Suppressor macrophage treated with lipopolysaccharide for 1 hour (primary cell): ENCODE measurements at places on chromosomes 7 and 10.

DNA sequence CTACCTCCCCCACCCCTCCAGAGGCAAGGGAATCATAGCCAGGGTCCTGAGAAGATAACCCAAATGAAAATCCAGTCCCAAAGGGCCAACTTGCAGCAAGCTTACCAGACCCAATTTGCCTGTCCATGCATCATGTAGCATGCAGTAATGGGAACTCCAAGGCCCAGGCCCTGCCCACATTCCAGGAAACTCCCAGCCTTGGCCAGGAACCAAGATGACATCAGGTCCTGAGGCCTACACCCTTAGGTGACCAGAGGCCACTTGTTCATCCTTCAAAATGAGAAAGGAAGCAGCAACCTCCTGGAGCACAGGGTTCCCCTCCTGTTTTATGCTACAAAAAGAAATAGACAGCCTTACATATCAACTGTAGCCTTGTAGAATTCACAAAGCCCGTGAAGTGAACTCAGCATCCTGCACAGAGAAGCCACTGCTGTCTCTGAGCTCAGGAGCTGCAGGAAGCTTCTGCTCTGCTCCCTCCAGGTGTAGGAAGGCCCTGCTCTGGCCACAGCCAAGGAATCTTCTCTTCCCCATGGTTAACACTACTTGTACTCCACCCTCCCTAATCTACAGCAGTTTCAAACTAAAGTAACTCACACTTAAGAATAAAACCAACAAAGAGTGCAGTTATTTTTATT, 30.3 kb upstream of the GRB10 start:
- peak; percentile 86 for DNase-seq

DNA sequence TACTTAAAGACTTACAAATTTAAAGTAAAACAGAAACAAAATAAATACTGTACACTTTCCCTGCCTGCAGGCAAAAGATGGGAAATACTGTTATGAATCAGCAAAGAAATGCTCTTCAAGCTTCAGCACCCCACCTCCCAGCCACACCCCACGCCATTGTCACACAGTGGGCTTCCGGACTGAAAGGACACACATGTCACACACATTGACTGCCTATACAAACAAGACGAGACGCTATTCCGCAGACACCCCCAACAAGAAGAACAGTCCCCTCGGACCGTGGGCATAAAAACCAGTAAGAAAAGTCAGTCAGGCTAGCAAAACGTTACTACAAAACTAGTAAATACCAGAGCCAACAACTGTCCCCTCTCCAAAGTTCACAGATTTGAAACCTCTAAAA, 22.2 kb upstream of the PARP12 start:
- DNase-seq: no peak

- no peak for DNase-seq
Measured at GRCh38 chr7:35004531-35005095, 32.7 kb downstream of the DPY19L1 start.

- DNase-seq: no peak
Measured at GRCh38 chr7:4154882-4155535, 527.1 kb upstream of the FOXK1 start.

DNA sequence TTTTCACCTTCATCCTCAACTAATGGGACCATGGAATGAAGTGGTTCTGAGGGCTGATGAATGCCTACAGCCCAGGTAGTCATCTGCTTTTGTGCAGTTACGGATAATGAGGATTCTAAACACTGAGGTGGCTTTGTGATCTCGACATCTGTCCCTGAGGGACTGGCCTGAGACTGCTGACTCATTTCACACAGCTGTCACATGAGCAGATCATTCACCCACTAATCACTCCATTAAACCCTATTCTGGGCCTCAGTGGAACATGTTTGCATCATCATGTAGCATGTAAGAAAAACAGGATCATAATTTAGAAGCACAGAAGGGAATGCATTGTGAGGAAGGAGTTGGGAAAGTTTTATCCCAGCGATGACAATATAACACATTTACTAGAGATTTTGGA, 79.4 kb upstream of the FEZF1 start:
- DNase-seq: no peak

DNA sequence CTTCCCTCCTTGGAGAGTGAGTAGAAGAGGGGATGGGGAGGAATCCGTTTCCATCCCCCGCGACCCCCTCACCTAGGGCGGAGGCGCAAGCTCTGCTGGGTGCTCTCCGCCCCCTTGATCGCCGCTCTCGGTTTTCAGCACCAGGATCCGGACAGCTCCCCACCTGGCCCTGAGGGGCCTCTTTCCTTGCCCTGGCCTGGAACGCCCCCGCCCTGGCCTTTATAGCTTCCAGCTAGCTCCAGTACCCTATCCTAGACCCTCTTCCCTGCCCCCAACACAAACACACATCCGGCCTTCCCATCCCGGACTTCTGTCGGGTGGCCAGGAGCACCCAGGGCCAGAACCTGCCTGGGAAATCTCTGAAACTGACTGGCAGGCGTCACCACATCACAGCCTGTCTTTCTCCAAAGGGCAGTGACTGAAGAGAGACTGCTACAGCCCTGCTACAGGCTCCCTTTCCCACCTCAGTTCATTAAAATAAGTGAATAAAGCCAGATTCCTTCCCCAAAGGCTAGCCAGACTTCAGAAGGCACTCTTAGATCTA, 72.3 kb upstream of the LEP start:
- no peak for DNase-seq

- DNase-seq: no peak
Measured at GRCh38 chr7:92668564-92668963, 78.4 kb upstream of the FAM133B start.

GRCh38 chr7:130921391-130922180, 187.6 kb upstream of the KLF14 start:
- DNase-seq: no peak

DNA sequence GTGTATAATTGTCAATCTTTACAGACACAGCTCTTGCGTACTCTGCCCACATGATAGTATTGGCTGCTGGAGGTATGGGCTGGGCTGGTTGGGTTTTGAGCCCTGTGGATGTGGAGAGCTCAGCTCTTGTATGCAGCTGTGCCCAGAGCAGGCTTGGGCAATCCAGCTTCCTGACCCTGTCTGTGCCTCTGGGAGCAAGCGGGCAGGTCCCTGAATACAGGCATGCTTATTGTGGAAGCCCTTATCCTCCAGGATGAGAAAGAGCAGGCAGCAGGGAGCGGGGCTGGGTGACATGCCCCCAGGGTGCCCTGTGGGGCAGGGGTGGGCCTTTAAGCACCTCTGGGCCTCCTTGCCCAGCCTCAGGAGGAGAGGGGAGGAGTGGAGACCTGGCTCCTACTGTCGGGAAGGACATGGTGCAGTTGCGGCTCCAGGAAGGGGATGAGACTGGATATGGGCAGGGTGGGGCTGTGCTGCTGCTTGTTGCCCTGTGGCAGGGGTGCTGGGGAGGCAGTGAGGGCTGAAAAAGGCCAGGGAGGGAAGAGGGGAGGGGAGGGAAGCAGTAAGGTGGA, 32.7 kb upstream of the SH2D4B start:
- no peak for DNase-seq

- DNase-seq: peak; percentile 35
Measured at GRCh38 chr7:121049897-121050296, 61.4 kb downstream of the CPED1 start.

- DNase-seq: no peak
Measured at GRCh38 chr7:112744818-112745217, 45.4 kb downstream of the TMEM168 start.

DNA sequence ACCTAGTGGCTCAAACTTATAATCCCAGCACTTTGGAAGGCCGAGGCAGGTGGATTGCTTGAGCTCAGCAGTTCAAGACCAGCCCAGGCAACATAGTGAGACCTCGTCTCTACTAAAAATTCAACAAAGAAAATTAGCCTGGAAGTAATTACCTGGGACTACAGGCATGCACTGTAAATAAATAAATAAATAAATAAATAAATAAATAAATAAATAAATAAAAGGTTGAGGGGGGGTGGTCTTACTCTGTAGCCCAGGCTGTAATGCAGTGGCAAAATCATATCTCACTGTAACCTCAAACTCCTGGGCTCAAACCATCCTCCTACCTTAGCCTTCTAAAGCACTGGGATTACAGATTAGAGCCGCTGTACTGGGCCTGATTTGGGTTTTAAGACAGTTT, 50.5 kb downstream of the RALA start:
- DNase-seq: no peak

DNA sequence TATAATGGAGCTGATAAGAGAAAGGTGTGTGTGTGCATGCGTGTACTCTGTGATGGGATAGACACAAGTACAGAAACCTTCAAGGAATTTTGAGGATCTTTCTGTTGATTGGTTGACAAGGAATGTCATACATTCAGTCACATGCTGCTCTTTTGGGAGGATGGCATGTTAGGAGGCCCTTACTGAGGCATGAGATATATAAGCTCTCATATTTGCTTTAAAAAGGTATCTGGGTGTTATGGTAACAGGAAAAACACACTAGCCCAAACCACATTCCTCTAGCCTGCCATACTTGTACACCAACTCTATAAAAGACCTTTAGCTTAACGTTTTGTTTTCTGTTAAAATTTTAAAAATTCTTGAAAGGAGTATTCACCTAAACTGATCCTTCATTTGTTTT, 72.5 kb upstream of the EGFR start:
- no peak for DNase-seq

DNA sequence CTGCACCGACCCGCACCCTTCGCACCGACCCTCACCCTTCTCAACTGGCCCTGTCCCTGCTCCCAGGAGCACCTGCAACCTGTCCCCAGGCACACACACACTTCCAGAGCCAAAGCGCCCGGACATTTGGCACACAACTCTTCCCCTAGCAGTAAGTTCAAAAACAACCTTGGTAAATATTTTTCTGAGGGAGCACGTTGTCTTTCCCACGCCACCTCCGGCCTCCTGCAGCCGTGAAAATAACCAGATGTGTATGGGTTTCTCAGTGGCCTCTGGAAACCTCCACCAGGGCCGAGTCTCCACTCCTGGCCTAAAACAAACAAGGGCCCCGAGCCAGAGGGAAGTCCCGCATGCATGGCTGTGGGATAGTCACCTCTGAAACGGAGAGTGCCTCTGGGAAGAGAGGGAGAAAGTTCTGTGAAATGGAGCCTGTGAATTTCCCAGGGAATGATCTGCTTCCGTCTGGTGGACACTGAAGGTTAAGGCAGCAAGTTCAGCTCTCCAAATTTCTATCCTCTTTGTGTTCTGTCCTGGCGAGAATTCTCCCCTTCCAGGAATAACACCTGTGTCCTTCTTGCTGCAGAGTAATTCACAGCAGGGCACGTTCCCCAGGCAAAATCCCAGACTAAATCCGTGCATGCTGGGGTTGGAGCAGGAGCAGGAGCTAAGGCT, 15.8 kb downstream of the PODXL start:
- DNase-seq: no peak

- DNase-seq: no peak
Measured at GRCh38 chr10:77664696-77665095, 27.1 kb upstream of the KCNMA1 start.

DNA sequence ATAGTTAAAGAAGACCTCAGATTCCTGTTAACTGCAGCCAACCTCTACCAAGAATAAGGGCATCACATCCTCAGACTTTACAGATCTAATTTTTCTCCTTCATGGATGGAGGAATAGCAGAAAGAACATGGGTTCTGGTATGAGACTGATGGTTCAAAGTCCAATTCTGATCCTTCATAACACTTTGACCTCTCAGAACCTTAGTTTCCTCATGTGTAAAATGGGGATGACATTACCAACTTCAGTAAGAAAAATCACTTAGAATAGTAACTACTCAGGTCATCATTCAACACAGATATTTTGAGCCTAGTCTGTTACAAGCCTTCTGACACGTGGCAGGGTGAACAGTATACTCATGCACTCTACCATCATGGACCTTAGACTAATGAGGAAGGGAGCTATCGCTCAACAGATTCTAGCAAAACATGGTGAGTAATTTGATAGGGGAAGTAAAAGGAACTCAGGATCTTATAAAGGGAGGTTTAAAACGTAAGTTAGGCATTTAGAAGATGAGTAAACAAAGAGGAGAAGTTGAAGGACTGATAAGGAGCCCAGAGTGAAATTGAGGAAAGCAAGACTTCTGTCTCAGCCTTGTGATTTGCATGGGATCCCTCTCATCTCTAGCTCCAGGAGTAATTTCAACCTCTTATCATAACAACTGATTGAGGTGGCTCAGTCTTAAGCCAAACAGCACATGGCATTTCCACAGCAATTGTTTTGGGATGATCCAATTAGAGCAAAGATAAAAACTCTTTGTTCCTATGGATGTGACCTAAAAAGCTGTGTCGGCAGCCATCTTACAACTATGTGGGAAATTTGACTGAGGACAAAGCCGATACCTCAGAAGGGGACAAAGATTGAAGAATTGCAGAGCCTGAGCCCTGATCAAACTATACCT, 69.2 kb upstream of the TCF7L2 start:
- DNase-seq: peak; percentile 47

DNA sequence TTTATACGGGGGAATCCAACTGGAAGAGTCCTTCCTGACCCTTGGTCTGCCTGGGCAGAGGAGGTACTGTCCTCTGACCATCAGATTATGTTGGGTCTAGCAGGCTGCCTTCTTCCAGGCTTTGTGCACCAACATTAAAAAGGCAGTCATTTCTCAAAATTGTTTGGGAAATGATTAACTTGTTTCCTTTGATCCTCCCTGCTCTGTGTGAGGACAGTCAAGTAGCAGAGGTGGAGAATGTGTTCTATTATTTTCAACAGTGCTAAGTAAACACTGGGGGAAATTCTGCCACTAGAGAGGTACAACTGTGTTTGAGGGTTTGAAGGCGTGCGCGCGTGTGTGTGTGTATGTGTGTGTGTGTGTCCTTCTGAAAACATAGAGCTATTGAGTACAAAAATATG, 20.6 kb downstream of the ACSL5 start:
- no peak for DNase-seq

DNA sequence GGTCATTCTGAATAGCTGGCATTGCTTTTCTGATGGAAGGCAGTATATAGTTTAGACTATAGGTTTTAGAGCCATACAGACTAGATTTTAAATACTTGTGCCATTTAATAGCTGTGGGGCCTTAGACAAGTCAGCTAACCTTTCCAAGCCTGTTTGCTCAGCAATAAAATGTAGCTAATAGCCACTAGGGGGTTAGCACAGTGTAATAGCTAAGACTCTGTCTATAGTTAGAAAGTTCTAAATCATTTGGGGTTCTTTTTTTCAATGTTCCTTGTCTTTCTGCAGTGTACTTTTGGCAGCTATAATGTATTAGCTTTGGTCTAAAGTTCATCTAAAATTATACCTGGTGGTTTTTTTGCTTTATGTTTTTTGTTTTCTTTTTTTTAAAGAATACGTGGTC, 7.5 kb upstream of the KIFBP start:
- DNase-seq: peak; percentile 24

- DNase-seq: no peak
Measured at GRCh38 chr10:97062456-97062855, 123.3 kb downstream of the SLIT1 start.

GRCh38 chr10:125123476-125124114, 36.8 kb downstream of the CTBP2 start:
- no peak for DNase-seq

GRCh38 chr10:114691442-114691941, 33.4 kb upstream of the ABLIM1 start:
- DNase-seq: peak; percentile 90

DNA sequence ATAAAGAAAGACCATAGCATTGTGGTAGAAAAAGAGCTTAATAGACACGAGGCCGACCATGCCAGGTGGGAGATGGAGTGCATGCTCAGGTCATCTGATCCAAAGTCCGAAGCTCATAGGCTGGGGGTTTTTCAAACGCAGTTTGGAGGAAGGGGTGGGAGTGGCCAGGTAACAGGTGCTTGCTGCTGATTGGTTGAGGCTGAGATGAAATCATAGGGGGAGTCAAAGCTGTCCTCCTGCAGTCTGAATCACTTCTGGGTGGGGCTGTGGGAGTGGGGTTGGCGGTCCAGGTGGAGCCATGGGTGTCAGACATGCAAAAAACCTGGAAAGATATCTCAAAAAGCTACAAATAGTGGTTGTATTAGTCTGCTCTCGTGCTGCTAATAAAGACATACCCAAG, 2.8 kb upstream of the ERCC6 start:
- DNase-seq: no peak
